ENCODE measurements at places on chromosomes 5 and 9. TPM values are rescaled to one million over a fixed set of nuclear protein-coding genes. Genes with fewer than 3 reads are reported as not detected.

DNA sequence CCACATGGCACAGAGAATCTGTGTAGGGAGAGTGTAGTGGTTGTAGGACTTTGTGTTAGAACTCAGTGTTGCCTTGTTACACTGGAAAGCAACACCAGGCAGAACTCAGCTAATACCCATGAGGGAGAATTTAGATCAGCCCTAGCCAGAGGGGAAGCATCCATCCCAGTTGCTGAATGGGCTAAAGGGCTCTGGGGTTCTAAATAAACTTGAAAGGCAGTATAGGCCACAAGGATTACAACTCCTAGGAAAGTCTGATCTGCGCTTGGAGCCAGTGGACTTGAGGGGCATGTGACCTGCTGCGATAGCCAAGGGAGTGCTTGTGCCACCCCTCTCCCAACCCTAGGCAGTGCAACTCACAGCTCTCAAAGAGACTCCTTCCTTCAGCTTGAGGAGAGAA is 26.9 kb downstream of the PTGS1 start:
- peaks cover 2% of the 10 kb centered on the region for H3K36me3 ChIP-seq
- no peak overlapping the region for H3K27ac ChIP-seq
- H3K4me3 ChIP-seq = no peak overlapping the region
- no peaks in the 10 kb centered on the region for H3K4me1 ChIP-seq

DNA sequence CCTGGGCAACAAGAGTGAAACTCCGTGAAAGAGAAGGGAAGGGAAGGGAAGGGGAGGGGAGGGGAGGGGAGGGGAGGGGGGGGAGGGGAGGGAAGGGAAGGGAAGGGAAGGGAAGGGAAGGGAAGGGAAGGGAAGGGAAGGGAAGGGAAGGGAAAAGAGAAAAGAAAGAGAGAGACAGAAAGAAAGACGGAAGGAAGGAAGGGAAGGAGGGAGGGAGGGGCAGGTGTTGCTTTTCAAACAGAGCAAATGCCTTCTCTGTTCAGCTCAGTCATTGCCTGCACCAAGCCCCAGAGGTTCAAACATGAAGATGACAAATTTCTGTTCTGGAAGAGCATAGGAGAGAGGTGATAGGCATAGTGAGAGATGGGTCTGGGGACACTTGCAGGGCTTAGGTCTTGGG is 330.0 kb downstream of the DRD1 start:
- no peaks in the 10 kb centered on the region for H3K36me3 ChIP-seq
- no peak overlapping the region for H3K4me3 ChIP-seq
- no peak for DNase-seq
- no peak overlapping the region for H3K27ac ChIP-seq
- no peaks in the 10 kb centered on the region for H3K4me1 ChIP-seq
- no peaks in the 10 kb centered on the region for H3K27me3 ChIP-seq

GRCh38 chr9:37197158-37198038 is 77.0 kb downstream of the ZCCHC7 start:
- no peaks in the 10 kb centered on the region for H3K36me3 ChIP-seq
- H3K27me3 ChIP-seq = peaks cover 2% of the 10 kb centered on the region

DNA sequence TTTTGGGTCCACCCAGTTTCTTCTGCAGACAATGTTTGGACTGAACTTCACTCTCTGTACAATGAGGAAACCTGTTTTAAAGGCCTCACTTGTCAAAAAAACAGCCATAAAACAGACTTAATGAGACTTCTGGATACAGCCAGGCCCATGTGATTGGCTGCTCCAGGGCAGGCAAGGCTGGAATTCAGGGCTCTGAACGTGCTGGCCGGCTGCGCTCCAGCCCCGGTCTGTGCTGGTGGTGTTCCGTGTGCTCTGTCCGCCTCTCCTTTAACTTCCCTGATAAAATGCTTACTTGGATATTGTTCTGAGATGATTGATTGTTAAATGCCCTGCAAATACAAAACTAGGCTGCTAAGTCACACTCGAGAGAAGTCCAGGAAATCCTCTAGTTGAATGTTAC is 131.2 kb upstream of the KLF4 start:
- H3K4me1 ChIP-seq = peaks cover 2% of the 10 kb centered on the region
- H3K4me3 ChIP-seq = no peak overlapping the region
- DNase-seq = no peak

DNA sequence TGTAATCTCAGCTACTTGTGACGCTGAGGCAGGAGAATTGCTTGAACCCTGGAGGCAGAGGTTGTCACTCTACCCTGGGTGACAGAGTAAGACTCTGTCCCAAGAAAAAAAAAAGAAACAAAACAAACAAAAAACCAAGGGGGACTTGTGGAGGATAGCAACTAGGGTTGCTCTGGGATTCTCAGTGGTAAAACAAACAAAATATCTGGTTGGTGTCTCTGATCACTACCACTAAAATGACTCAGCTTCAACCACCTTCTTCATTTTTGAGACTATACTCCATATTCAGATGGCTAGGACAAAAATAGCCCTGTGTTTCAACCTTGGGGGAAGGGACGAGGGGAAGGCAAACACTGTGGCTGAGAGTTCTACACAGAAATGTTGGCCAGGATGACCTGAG is 110.3 kb downstream of the ARRDC3 start:
- H3K27ac ChIP-seq = no peak overlapping the region
- no peak overlapping the region for H3K4me3 ChIP-seq
- H3K4me1 ChIP-seq = peaks cover 3% of the 10 kb centered on the region
- H3K27me3 ChIP-seq = no peaks in the 10 kb centered on the region
- H3K36me3 ChIP-seq = no peaks in the 10 kb centered on the region
- DNase-seq = no peak

- no peak for DNase-seq
- H3K4me3 ChIP-seq = no peak overlapping the region
- H3K4me1 ChIP-seq = peaks cover 2% of the 10 kb centered on the region
- H3K27ac ChIP-seq = no peak overlapping the region
- H3K36me3 ChIP-seq = no peaks in the 10 kb centered on the region
These were observed 139.4 kb upstream of the IL12B start for GRCh38 chr5:159469496-159470372.

Gene ADGRD2
- not detected for total RNA-seq

Data from endothelial cell (in vitro differentiated cells).